Astrocyte (in vitro differentiated cells and primary cell): ENCODE measurements at places on chromosomes 7 and 10. TPM values are rescaled to one million over a fixed set of nuclear protein-coding genes. Genes with fewer than 3 reads are reported as not detected.

DNA sequence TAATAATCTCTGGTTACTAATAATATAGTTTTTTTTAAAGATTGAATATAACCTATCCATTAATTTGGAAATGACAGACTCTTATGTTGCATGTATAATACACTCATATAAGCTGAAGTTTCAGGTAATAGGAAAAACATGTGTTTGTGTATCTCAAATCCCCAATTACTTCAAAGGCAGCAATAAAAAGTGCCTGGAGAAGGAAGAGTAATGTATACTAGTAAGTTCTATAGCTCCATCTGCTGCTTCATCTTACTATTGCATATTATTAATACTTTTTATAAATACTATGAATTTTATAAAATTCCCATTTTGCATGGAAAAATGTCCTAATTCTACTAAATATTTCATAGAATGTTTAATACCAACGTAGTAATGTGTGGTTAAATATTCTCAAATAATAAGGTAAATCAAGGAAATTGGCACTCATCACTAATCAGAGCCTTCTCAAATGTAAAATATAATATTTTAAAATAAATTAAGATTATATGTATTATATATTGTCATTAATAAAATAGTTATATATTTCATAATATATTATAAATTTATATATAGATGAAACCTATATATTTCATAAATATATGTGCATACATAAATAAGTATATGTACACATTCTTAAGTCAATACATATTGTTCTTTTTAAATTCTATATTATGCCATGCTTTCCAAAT is 311.9 kb downstream of the HGF start:
- peak; percentile 35 for DNase-seq

- no peak for DNase-seq
These were observed 12.8 kb downstream of the PNLIPRP3 start for GRCh38 chr10:116440330-116441030.

- DNase-seq = no peak
These were observed 303.7 kb downstream of the CCDC3 start for GRCh38 chr10:12697764-12698163.

- DNase-seq = peak; percentile 96
These were observed 145.2 kb downstream of the FRMD4A start for GRCh38 chr10:14185316-14186045.

DNA sequence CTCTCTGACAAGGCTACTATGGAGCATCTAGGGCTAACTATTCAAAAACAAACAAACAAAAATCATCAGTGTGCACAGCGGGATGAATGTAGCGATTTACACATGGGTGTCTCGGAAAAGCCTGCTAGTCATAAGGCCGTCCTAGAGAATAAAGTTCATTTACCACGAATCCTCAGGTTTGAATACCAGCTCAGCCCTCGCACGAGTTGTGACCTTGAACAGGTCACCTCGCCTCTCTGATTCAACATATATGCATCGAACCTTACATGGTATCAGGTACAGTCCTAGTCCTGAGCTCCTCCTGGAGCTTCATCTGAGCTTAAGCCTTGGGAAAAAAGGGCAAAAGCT is 572 bp downstream of the ATP5MF start:
- DNase-seq = no peak

DNA sequence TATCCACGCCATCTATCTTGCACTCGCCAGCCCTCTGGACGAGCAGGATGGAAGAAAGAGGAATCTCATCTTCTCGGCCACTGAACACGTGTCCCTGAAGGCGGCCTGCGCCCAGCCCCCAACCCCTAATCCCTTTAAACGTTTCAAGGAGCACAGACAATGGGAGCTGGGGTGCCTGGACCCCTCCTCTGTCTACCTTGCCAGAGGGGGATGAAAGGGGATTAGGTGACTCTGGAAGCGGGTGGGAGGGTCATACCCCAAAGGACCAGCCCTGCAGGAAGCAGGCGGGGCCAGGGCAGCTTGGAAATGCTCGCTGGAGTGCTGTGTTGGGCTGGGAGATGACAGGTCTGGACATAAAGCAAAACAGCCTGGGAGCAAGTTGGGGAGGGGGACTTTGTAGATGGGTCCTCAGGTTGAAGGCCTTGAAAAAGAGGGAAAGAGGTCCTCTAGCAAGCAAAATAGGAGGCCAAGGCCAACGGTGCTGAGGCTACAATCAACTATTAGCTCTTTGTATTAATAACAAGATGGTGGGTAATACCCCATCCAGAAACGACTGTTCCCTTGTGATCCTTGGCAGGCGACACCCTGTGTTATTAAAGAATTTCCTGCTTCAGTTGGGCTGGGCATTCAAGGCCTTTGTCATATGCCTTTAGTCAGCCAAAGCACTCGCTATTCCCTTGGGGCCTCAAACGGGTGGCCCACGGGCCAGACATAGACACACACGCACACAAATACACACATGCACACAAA is 126.5 kb upstream of the UNC5B start:
- DNase-seq = no peak

- no peak for DNase-seq
These were observed 41.2 kb downstream of the TACR2 start for GRCh38 chr10:69375307-69376151.

The SGCE gene
- total RNA-seq = 33.4 and 38.3 TPM in 2 replicates

The MMD2 gene
- total RNA-seq = not detected in 2 replicates

The INHBA gene
- 103 and 164 TPM in 2 replicates for total RNA-seq

The GPR26 gene
- 0.09 TPM in 1 of 2 replicates, not detected in the other for total RNA-seq

The CTTNBP2 gene
- total RNA-seq = 3.5 and 4.9 TPM in 2 replicates
